Ovary (tissue), 10 donors: ENCODE measurements at places on chromosomes 5 and 9. TPM values are rescaled to one million over a fixed set of nuclear protein-coding genes. Genes with fewer than 3 reads are reported as not detected.

Gene TMEM38B
- 10.1 TPM for total RNA-seq

Gene CSF1R
- total RNA-seq, result 23.4 TPM

Gene ANKRD18B
- 2.8 TPM for total RNA-seq

Gene PRDM9
- not detected for total RNA-seq

Gene PCDHA9
- total RNA-seq, result 0.50 TPM

Gene CCNI2
- 1.4 TPM for total RNA-seq

DNA sequence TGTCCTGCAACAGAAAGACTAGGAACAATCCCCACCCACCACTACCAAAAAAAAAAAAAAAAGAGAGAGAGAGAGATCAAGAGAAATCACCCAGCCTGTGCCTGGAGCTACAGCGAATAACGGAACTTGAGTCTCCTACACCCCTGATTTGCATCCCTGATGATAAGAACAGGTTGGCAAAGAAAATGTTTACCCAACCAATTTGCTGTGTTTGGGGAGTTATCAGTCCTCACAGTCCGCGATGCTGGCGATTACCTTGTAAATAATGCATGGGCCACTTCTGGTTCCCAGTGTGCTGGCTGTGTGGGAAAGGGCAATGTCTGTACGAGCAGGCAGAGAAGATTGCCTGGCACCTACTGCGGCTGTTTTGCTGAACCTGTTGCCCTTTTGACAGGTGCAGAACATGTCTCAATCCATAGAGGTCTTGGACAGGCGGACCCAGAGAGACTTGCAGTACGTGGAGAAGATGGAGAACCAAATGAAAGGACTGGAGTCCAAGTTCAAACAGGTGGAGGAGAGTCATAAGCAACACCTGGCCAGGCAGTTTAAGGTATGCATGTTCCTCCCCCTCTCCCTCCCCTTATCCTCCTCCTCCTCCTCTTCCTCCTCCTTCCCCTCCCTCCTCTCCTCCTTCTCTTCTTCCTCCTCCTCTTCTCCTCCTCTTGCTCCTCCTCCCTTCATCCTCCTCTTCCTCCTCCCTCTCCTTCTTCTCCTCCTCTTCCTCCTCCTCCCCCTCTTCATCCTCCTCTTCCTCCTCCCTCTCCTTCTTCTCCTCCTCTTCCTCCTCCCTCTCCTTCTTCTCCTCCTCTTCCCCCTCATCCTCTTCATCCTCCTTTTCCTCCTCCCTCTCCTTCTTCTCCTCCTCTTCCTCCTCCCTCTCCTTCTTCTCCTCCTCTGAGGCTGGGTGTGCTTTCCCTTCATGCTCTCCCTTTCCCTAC lies 8.3 kb downstream of the OLFM1 start:
- DNase-seq, result no peak
- H3K27ac ChIP-seq, result no peak overlapping the region
- H3K36me3 ChIP-seq, result no peaks in the 10 kb centered on the region

- no peak overlapping the region for H3K4me3 ChIP-seq
- H3K27me3 ChIP-seq, result no peaks in the 10 kb centered on the region
- no peak for DNase-seq
- H3K4me1 ChIP-seq, result no peaks in the 10 kb centered on the region
- no peaks in the 10 kb centered on the region for H3K36me3 ChIP-seq
- H3K27ac ChIP-seq, result no peak overlapping the region
These were observed 45.4 kb downstream of the PTBP3 start for GRCh38 chr9:112288029-112288428.

DNA sequence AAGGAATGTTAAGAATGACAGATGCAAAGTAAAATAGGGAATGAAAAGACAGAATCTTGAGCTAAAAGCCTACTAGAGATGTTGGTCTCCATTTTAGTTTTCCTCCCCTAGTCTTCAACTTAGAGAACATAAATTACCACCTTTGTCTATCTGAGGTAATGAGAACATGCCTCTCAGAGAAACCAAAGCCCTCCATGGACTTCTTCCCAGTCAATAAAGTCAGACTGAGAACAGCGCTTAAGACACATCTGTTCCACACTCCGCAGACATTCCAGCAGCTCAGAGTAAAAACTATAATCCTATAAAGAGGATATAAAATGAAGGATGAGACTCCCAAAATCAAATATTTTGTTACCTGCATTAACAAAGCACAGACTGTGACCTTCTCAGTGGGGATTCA lies 79.2 kb downstream of the DPYSL3 start:
- H3K4me3 ChIP-seq, result no peak overlapping the region
- no peak overlapping the region for H3K27ac ChIP-seq
- no peak for DNase-seq
- no peaks in the 10 kb centered on the region for H3K27me3 ChIP-seq

DNA sequence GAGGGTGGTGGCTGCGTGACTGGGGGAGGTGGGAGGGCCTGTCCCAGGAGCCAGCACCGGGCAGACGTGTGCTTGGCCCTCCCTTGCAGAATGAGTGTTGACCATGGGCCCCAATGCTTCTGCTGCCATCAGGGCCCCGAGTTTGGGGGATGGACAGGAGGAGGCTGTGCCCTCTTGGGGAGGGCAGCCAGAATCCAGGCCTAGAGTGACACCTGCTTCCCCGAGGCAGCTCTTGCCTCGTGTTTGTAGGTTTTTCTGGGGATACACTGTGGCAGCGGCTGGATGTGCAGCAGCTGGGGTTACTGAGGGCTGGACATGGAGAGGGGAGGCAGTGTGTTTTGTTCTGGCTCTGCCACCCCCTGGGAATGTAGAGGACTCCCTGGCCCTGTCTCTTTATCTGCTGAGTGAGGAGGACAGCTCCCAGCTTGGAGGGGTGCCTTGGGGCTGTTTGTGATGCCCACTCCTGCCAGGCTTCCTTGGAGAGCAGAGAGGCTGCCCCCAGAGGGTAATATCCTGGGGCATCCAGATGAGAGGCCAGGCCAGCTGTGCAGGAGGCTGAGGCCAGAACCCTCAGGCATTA lies 22.7 kb downstream of the WNK2 start:
- H3K4me1 ChIP-seq, result peaks cover 5% of the 10 kb centered on the region
- H3K27ac ChIP-seq, result no peak overlapping the region
- DNase-seq, result no peak
- no peak overlapping the region for H3K4me3 ChIP-seq
- no peaks in the 10 kb centered on the region for H3K27me3 ChIP-seq
- no peaks in the 10 kb centered on the region for H3K36me3 ChIP-seq

DNA sequence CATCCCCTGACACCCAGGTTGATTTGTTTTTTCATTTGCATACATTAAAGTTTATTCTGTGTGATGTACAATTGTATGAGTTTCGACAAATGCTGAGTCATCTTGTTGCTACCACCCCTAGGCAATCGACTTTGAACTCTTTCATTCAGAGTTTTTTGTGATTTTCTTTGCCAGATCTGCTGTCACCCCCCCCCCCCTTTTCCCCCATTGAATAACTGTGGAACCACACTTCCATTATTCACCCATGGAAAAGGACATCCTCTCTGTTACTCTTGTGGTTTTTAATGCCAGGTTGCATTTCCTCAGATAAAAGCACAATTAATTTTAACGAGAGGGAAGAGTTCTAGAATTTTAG lies 13.7 kb upstream of the FAM120AOS start:
- H3K4me1 ChIP-seq, result peaks cover 19% of the 10 kb centered on the region
- H3K4me3 ChIP-seq, result no peak overlapping the region
- no peak overlapping the region for H3K27ac ChIP-seq
- no peak for DNase-seq
- no peaks in the 10 kb centered on the region for H3K27me3 ChIP-seq

- no peak overlapping the region for H3K4me3 ChIP-seq
- DNase-seq, result no peak
- H3K27ac ChIP-seq, result no peak overlapping the region
- no peaks in the 10 kb centered on the region for H3K36me3 ChIP-seq
These were observed 20.4 kb downstream of the BDP1 start for GRCh38 chr5:71475788-71476384.

DNA sequence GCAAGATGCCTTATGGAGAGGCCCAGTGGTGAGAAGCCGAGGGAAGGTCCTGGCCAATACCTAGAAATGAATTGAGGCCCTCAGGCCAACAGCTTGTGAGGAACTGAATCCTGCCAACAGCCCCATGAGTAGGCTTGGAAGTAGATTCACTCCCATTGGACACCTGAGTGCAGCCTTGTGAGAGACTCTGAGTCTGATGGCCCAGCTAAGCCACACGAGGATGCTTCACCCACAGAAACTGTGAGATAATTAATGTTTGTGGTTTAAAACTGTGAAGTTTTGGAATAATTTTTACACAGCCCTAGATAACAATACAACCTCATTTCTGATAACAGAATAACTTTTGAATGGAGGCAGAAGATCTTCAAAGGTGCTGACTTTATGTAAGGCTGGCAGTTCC lies 65.9 kb upstream of the DAP start:
- no peak for DNase-seq
- no peaks in the 10 kb centered on the region for H3K36me3 ChIP-seq
- H3K4me1 ChIP-seq, result peaks cover 2% of the 10 kb centered on the region

DNA sequence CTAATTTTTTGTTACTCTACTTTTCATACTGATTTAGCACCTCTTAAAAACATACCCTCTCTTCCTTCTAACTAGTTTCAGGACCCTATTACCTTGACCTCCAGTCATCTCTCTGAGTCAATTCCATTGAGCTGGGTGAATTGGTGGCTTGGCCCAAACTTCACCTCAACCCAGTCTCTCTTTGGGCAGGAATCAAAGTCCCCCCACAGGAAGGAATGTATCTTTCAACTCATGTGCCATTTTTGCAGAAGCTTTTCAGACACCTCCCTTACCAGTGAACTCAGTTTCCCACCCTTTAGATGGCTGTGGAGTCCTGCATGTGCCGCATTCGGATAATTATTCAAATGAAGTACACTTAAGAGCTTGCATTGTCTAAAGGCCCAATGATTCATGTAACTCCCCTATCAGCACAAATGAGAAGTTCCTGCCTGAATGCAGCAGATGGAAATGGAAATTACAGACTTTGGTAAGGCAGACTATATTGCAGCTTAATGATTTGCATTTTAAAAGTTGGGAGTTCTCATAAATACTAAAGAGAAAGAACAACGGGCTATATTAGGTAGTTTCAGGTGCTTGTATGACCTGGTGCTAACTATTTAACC lies 693.5 kb downstream of the PTPRD start:
- no peak overlapping the region for H3K4me3 ChIP-seq
- no peak for DNase-seq
- H3K36me3 ChIP-seq, result no peaks in the 10 kb centered on the region
- no peak overlapping the region for H3K27ac ChIP-seq
- no peaks in the 10 kb centered on the region for H3K27me3 ChIP-seq

DNA sequence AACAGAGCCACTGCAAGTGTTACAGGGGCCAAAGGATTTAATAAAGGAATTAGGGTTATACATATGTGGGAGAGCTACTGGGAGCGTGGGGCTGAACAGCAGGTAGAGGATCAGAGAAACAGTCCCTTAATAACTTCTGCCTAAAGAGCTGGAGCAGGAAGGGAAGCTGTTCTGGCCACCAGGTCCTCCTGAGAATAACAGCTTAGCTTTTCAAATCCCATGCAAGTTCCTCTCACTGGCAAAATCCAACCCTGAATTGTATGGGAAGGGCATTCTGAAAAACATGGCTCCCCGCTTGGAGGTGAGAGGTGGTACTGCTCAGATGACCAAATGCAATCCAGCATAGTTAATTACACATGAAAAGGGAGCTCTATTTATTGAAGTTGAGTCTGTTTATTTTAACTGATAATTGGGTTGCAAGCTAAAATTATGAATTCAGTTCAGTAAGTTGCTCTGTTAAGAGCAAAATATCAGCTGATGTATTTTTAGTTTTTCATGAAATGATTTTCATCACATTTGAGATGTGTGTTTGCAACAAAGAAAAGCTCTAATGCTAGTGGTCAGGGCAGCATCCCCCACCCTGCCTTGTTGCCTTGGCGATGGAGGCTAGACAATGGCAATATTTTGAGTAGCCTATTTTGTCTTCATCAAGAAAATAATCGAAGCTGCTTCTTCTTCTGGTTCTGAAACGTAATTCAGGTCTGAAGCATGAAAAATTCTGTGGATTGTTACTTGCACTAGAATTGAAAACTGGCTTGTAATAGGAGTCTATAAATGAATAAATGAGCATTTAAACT lies 58.4 kb upstream of the SH3GL2 start:
- no peaks in the 10 kb centered on the region for H3K36me3 ChIP-seq
- no peaks in the 10 kb centered on the region for H3K27me3 ChIP-seq
- DNase-seq, result no peak
- no peak overlapping the region for H3K4me3 ChIP-seq
- H3K27ac ChIP-seq, result no peak overlapping the region

DNA sequence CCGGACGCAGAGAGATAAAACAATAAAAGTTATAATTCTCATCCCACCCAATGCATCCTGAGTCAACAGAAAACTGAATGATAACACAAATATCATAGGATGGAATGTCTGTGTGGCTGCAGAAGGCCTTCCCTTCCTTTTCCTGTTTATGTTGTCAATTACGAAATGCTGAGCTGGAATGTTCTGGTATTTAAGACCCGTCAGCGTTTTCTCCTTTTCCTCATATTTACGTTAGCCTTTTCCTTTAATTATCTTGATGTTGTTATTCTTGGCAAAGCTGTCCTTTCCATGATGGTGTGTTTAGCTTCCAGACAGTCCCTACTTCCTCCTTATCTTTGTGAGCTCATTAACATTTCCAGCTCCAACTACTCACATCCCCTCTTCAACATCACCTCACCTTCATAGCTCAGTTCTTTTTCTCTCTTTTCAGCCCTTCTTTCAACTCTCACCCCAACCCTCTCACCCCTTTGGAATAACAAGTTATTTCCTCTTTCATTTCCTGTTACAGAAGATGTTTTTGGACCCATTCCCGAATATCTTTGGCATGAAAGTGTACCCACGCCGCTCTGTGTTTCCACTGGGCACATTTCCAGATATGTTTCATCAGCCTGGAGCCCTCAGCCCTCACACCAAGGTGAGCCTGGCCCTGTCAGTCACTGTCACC lies 221.6 kb downstream of the NR2F1-AS1 start:
- H3K4me1 ChIP-seq, result peaks cover 2% of the 10 kb centered on the region
- no peak overlapping the region for H3K4me3 ChIP-seq
- no peak for DNase-seq
- no peaks in the 10 kb centered on the region for H3K27me3 ChIP-seq

DNA sequence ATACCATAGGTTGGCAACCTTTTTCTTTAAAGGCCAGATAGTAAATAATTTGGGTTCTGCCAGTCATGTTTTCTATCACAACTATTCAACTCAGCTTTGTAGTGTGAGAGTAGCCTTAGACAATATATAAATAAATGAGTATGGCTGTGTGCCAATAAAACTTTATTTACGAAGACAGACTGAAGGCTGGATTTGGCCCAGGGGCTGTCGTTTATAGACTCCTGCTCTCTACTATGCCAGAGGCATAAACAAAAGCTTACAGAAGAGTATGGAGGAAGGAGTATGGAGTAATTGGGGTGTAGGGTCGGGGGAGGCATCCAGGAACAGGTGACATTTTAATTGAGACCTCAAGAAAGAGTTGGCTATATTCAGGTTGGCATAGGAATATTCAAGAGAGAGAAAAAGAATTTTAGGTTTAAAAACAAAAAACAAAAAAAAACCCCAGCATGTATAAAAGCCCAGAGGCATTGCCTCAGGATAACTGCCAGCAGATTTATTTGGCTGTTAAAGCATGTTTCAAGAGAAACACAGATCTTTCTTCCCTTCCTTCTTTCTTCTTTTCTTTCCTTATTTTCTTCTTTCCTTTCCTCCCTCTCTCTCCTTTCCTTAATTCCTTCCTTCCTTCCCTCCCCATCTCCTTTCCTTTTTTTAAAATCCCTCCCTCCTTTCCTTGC lies 39.9 kb downstream of the SLIT3 start:
- no peak overlapping the region for H3K4me3 ChIP-seq
- no peak for DNase-seq
- H3K27me3 ChIP-seq, result no peaks in the 10 kb centered on the region

GRCh38 chr9:107633406-107633805 lies 143.8 kb upstream of the KLF4 start:
- no peaks in the 10 kb centered on the region for H3K36me3 ChIP-seq
- H3K4me3 ChIP-seq, result no peak overlapping the region
- no peak for DNase-seq

GRCh38 chr5:135648116-135648515 lies 69.3 kb upstream of the CXCL14 start:
- H3K36me3 ChIP-seq, result no peaks in the 10 kb centered on the region
- DNase-seq, result no peak
- no peak overlapping the region for H3K27ac ChIP-seq
- H3K4me3 ChIP-seq, result no peak overlapping the region
